ENCODE measurements at places on chromosomes 3 and 15.

GRCh38 chr3:45026038-45026437 is at the start of gene CLEC3B:
CLEC3B (plus strand) TSS chr3:45026303; CDS start chr3:45026363, 60 bp downstream.
- peak; percentile 49 for DNase-seq

DNA sequence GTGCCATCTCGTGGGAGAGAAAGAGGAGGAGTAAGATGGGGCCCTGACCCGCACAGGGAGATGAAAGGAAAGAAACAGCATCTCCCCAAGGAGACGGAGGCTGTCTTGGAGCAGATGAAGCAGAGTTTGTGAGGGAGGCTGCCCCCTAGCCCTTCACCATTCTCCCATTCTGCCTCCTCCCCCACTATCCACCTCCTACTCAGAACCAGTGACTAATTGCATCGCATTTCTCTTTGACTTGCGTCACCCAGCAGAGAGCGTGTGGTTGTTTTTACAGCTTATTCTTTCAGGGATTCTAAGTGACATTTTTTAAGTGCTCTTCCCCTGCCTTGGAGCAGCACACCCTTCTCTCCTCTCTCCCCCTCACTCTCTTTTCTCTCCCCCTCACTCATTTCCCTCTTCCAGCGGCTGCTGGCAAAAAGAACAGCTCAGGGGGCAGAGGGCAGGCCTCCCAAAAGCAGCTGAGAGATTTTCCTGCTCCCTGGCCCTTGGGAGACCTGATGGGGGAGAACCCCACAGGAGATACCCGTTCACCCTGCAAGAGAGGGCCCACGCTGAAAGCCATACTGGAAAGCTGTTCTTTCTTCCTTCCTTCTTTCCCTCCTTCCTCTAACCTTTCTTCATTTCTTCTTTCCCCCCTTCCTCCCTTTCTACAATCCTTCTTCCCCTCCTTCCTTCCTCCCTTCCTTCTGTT is 91.8 kb downstream of the MRPL46 start:
- DNase-seq = peak; percentile 31

DNA sequence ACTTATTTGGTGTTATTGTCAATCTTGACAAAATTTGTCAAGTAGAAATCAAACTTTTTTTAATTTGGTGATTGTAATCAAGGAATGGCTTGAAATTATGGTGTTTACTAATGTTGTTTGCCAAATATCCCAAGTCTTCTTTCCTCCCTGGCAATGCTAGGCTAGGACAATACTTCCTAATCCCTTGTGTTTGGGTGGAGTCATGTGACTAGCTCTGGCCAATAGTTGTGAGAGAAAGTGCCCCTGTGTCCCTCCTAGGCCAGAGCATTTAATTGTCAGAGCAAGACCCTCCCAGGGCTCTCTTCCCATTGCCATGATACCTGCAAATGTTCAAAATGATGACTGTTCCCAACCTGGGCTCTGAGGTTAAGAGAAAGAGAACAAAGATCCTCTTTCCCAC is 132.7 kb downstream of the ANXA2 start:
- DNase-seq = no peak

- DNase-seq = no peak
Observed at GRCh38 chr3:31213869-31214486, 318.7 kb upstream of the STT3B start.

- DNase-seq = no peak
Observed at GRCh38 chr3:3851621-3852323, 52.5 kb downstream of the LRRN1 start.

DNA sequence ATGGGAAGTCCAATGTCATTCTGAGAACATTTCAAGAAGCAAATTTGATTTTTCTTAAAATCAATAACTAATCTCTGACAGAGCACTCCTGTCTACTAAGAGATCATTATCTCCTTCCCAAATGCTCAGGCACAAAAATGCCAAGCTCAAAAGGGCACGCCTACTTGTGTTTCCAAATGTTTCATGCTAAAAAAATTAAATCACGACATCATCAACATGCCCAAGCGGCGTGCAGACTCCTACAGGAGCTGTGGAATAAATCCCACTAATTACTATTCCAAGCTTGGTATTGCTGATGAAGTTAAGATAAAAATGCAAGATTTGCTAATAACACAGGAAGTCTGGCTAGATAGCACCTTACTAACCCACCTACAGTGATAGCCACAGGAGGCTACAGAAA is 140.8 kb downstream of the OSBPL10 start:
- no peak for DNase-seq

GRCh38 chr3:102670986-102671385 is 236.2 kb downstream of the ZPLD1 start:
- no peak for DNase-seq

DNA sequence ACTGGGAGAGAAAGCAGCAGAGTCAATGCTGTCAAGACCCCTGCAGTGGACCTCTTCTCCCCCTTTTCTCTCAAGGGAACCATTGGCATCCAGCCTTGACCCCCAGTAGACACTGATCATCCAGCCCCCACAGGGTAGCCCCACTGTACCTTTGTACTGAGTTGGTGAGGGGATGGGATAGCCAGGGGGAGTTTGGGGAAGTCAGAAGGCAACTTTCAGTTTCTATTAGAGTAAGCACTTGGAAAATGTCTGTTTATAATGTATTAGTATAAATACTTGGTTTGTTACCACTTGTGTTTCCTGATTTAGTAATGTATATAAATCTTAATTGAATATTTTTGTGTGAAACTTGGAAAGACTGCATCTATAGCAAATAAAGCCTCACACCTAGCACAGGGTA is 25.0 kb downstream of the DAG1 start:
- no peak for DNase-seq

- DNase-seq = no peak
Observed at GRCh38 chr3:71489315-71489761, 94.2 kb downstream of the FOXP1 start.

- no peak for DNase-seq
Observed at GRCh38 chr3:65182682-65183081, 494.9 kb upstream of the ADAMTS9 start.

DNA sequence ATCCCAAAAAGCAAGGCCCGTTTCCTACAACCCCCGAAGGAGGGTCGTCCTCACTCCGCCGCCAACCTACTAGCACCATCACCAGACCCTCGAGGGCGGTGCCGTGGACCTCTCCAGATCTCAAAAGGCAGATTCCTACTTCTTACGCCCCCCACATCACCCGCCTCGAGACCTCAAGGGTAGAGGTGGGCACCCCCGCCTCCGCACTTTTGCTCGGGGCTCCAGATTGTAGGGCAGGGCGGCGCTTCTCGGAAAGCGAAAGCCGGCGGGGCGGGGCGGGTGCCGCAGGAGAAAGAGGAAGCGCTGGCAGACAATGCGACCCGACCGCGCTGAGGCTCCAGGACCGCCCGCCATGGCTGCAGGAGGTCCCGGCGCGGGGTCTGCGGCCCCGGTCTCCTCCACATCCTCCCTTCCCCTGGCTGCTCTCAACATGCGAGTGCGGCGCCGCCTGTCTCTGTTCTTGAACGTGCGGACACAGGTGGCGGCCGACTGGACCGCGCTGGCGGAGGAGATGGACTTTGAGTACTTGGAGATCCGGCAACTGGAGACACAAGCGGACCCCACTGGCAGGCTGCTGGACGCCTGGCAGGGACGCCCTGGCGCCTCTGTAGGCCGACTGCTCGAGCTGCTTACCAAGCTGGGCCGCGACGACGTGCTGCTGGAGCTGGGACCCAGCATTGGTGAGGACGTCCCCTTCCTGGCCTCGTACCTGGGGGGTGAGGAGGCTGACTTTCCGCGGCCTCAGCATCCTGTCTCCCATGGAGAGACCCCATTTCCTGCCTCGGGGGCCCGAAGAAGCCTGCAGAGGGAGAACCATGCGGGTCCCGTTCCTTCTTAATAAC is at the start of gene MYD88:
Gene MYD88 (plus strand): TSS at position 313 of the 842 bp plus-strand sequence. CDS start 40 bp downstream, at position 353.
- no peak for DNase-seq

DNA sequence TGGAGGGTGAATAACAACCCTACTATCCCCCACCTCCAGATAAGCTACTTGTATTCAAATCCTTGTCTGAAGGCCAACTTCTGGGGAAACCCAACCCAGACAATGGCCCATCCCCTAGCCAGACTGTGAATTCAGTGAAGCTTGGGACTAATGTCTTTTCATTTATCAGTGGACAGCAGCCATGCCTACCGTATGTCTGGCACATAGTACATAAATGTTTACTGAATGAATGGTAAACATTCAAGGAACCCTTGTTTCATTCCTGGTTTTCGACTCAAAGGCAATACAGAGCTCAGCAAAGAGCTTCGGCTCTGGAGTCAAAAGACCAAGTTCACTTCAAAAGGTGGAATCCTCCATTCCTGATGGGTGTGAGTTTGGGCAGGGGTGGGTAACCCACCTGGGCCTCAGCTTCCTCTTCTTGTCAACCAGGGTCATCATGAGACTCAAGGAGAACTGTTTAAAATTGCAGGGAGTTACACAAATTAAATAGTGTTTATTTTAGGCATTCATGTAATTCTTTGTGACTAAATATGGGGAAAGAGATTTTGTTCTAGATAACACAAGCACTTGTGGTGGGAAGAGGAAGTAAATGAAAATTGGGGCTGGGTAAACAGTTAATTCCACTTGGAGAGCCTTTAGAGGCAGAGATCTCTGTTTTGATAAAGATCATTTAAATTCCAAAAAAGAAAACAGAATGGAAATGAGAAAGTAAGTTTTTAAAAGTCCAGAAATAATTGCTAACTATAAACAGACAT is 303.7 kb upstream of the WNT5A start:
- DNase-seq = no peak

DNA sequence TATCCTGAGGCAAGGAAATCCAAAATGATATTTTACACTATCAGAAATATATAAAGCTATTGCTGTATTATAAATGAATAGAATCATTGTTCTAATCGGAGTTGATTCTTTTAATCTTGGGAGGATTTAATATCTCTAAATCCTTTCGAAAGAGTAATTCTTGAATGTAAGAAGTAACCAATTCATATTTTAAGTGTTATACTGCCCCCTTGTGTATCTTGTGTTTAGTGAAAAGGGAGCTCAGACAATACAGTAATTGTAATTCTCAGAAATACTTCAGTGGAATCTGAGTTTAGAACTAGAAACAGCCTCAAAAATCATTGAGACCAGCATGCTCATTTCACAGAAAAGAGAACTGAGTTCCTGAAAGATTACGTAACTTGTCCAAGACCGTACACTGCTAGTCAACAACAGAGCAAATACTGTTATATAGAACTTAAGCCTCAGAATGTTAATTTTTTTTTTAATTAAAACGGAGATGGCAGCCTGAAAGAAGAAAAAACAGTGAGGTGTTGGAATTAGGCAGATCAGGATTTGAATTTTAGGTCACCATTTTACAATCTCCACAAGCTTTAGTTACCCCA is 42.9 kb downstream of the PLCH1 start:
- DNase-seq = peak; percentile 18

DNA sequence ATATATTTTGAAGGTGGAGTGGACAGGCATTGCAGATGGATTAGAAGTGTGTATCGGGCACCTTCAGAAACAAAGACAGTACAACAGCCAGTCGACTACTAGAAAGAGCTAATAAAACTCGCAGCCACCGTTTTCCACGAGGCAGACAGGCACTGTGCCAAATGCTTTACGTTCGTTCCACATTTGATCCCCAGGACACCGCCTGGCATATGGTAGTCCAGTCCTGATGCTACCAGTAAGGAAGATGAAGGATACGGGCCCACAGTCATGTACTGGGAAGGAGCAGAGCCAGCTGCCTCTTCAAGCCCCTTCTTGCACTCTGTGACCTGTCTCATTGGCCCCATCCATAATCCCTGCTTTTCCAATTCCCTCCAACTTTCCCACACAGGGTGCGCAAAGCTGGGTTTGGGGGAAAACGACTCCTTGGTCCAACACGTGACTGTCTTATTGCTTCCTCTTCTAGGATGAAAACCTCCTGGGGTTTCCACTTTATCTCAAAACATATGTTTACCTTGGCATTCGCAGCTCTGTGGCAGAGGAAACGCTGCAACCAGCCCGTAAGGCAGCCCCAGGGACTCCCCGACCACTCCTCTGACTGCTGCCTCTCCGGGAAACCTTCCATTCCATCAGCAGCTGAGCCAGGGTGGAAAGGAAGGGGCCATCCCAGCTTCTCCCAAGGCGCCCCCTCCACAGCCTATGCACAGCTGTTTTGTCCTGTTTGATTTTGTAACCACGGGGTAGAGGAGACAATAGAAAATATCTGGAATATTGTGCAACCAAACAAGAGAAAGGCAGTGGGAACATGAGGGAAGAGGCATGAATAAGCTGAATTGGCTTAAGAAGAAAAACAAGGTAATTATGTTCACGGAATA is 107.4 kb downstream of the ADAMTS17 start:
- DNase-seq = no peak

GRCh38 chr15:51621936-51622603 is 501 bp downstream of the DMXL2 start:
- peak; percentile 14 for DNase-seq

GRCh38 chr3:45180899-45181298 is 34.7 kb upstream of the CDCP1 start:
- DNase-seq = no peak

DNA sequence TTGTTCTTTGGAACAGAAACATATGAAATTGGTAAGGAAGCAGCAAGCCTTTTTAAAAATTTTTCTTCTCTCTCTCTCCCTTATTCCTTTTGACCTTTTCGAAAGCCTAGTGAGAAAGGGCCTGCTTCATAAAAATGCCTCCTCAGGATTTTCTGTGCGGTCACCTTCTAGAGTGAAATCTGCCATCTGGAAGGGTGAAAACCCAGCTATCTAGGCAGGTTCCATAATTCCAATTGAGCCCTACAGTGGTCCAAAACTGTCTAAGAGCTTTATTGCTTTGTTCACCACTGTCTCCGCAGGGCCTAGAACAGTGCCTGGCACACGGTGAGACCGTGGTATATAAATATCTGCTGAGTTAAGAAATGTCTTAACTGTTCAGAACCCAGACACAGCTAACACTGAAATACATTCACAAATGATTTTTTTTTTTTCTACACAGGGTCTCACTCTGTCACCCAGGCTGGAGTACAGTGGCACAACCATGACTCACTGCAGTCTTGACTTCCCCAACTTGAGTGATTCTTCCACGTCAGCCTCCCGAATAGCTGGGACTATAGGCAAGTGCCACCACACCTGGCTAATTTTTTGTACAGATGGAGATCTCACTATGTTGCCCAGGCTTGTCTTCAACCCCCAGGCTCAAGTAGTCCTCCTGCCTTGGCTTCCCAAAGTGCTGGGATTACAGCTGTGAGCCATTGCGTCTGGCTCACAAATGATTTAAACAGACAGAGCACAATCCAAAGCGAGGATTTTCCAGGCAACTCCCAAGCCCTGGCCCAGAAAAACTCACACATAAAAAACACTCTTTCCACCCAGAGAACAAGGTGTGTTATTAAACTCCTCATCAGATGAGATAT is 64.4 kb downstream of the FRMD4B start:
- no peak for DNase-seq

DNA sequence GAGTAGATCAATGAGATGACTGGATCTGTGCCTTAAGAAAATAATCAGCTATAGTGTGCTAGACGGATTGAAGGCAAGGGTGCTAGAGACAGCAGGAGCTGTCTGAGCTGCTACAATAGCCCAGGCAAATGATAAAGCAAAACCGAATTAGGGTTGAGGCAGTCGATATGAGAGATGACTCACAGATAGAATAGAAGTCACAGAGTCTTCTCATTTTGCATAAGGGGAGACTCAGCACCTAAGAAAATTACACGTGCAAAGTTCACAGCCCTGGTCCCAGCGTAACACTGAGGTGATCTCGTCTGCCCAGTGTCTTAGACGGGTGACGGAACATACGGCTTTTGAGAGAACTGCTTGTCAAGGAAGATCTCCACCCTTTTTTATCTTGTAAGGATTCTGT is 11.6 kb downstream of the LPP start:
- DNase-seq = no peak

- DNase-seq = no peak
Observed at GRCh38 chr3:36597422-36597821, 166.9 kb downstream of the DCLK3 start.

Data from AG09319 (cell line).